ENCODE measurements at places on chromosomes 1 and 21. TPM values are rescaled to one million over a fixed set of nuclear protein-coding genes. Genes with fewer than 3 reads are reported as not detected.

Gene SLC44A5
- total RNA-seq, result 0.06 TPM

Gene TNFAIP8L2
- 41.2 TPM for total RNA-seq

- H3K27ac ChIP-seq, result no peak overlapping the region
- no peak for DNase-seq
- peaks cover under 1% of the 10 kb centered on the region for H3K4me1 ChIP-seq
- no peak overlapping the region for H3K4me3 ChIP-seq
- H3K36me3 ChIP-seq, result peaks cover 71% of the 10 kb centered on the region
Measured at GRCh38 chr21:25589887-25590286, 17.4 kb downstream of the MRPL39 start.

DNA sequence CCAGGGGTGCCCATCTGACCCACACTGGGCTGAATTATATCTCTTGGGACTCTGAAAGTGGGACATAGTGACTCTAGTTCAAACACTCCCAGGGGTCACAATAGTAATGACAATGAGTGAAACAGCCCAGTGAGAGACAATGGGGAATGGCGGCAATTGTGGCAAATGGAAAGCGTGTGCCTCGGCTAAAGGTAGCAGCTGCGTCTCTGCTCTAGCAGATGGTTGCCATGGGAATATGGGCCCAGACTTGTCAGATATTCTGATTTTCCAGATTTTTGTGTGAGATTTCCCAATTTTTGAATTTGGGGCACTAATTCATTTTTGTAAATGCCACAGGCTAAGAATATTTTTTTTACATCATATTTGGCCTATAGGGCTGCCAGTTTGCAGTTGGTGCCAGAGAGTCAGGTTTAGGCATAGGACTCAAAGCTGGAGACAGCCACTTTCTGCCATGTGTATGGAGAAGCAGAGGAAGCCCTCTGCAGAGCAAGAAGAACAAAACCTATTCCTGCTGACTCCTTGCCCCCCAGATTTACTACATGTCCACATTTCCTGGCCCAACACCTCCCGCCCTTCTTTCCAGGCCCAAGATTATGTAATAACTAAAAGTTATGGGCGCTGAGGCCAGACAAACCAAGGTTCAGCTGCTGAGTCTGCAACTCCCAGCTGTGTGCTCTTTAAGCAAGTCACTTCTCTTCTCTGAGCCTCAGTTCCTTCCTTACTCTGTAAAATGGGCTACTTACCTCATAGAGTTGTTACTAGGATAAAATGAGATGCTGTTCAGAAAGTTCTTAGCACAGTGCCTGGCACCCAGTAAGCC, 21.6 kb upstream of the PTP4A2 start:
- no peak for DNase-seq
- H3K4me1 ChIP-seq, result peaks cover 30% of the 10 kb centered on the region
- H3K4me3 ChIP-seq, result no peak overlapping the region
- no peaks in the 10 kb centered on the region for H3K27me3 ChIP-seq

- no peak overlapping the region for H3K4me3 ChIP-seq
- H3K27ac ChIP-seq, result no peak overlapping the region
- H3K36me3 ChIP-seq, result no peaks in the 10 kb centered on the region
- DNase-seq, result no peak
- no peaks in the 10 kb centered on the region for H3K4me1 ChIP-seq
Measured at GRCh38 chr1:90779573-90779972, 62.5 kb upstream of the BARHL2 start.
